ENCODE measurements at places on chromosomes 2 and 18.

DNA sequence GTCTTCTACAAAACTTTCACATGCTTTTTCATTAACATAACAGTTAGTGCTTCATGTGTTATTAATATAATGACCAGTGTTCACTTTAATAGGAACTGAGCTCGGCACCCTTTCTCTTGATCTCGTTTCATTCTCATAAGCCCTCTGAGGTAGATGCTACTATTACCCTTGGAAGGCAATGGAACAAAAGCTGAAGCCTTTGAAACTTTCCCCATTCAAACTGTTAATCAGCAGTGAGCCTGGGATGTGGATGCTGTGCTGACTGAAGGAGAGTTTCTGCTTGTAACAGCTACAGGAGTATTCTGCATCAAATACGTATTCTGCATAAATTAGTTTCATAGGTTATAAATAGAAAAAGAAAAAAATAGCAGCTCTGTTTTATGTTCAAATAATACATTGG lies 904.0 kb upstream of the CDH2 start:
- no peak overlapping the region for H3K27ac ChIP-seq
- H3K4me3 ChIP-seq: no peak overlapping the region
- H3K36me3 ChIP-seq: no peaks in the 10 kb centered on the region
- H3K27me3 ChIP-seq: no peaks in the 10 kb centered on the region

DNA sequence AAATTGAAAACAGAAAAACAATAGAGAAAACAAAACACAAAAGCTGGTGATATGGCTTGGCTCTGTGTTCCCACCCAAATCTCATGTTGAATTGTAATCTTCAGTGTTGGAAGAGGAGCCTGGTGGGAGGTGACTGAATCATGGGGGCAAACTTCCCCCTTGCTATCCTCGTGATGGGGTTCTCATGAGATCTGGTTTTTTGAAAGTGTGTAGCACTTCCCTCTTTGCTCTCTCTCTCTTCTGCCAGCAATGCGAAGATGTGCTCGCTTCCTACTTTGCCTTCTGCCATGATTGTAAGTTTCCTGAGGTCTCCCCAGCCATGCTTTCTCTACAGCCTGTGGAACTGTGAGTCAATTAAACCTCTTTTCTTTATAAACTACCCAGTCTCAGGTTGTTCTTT lies 112.3 kb upstream of the UXS1 start:
- no peaks in the 10 kb centered on the region for H3K27me3 ChIP-seq
- peak; percentile 13 for DNase-seq
- no peak overlapping the region for H3K4me3 ChIP-seq

- peak overlapping the region; percentile 93 for H3K27ac ChIP-seq
- H3K36me3 ChIP-seq: no peaks in the 10 kb centered on the region
- peaks cover 19% of the 10 kb centered on the region for H3K4me1 ChIP-seq
- H3K27me3 ChIP-seq: no peaks in the 10 kb centered on the region
These were observed 378 bp downstream of the WDPCP start for GRCh38 chr2:63587814-63588384.

DNA sequence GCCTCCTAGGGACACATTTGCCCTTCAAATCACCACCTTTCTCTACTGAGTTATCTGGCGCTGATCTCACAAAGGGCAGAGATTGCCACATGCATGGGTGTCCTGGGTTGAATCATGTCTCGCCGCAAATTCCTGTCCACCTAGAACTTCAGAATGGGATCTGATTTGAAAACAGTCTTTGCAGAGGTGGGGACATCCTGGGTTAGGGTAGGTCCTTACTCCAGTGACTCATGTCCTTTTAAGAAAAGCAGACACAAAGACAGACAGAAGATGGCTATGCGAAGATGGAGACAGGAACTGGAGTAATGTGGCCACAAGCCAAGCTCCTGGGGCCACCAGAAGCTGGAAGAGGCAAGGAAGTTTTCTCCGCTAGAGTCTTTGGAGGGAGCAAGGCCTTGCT lies 197.4 kb upstream of the SMIM21 start:
- H3K4me1 ChIP-seq: no peaks in the 10 kb centered on the region
